Epithelial cell of prostate (primary cell): ENCODE measurements at places on chromosomes 5 and 9.
A peak's percentile ranks its signal among the peaks of the same experiment; 100 is the strongest.

GRCh38 chr9:34540827-34541226 is 18.0 kb upstream of the ENHO start:
- DNase-seq, result peak; percentile 44

GRCh38 chr5:57703721-57704120 is 221.1 kb upstream of the ACTBL2 start:
- DNase-seq, result no peak

GRCh38 chr5:80559244-80559643 is 10.8 kb downstream of the ANKRD34B start:
- no peak for DNase-seq

- no peak for DNase-seq
Measured at GRCh38 chr9:133163504-133164172, at the start of gene GBGT1. Gene GBGT1, minus strand, starts transcription at chr9:133163914. Its CDS starts 1,502 bp downstream, at chr9:133162412.

- DNase-seq, result no peak
Measured at GRCh38 chr5:8299716-8300115, 430.8 kb downstream of the MTRR start.

DNA sequence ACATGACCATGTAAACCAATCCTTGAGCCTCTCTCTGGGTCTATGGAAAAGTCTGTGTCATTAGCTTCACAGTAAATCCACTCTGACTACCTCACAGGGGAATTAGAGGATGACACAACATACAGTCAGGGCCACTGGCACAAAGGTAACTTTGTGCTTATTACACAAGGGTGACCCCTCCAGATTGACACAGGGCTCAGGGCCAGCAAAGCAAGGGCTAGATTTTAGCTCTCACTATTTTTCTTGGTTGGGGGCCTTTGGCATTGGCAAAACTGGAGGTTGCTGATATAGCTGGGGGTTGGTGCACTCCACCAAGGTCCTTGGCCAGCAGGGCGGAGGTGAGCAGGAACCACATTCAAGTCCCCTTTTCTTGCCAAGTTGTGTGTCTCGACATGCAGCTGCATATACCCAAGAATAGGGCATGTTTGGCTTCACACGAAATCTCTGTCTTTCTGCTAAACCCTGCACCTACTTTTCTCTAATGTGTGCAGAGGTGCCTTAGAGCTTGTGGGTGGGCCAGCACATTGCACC is 15.2 kb upstream of the OSMR start:
- peak; percentile 79 for DNase-seq

DNA sequence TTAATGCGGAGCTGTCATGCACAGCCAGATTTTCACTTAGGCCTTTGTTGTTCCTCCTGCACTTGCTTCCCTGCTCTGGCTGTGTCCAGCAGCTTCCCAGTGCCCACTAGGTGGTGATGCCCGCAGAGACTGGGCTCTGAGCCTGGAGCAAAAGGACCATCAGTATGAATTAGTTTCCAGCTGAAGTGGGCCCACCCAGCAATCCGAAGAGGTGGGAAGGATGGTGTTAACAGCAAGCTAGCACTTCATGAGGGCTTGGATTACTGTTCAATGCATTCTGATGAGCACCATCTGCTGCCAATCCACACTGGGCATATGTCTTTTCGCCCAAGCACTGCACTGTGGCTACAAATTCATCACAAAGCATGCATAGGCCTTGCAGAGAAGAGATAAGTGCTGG is 459.1 kb downstream of the SPOCK1 start:
- DNase-seq, result no peak

DNA sequence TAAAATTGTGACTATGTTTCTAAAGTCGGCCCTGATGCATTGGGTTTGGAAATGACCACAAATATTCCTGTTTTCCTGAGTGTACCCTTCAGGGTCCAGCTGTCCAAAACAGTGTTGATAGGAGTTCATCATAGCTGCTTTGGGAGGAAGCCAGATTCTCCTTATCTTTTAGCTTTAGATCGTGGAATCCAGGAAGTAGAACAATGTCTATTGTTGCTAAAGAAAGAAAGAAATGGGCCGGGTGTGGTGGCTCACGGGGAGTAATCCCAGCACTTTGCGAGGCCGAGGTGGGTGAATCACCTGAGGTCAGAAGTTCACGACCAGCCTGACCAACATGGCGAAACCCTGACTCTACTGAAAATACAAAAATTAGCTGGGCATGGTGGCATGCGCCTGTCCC is 9.5 kb downstream of the CAVIN4 start:
- DNase-seq, result no peak

GRCh38 chr5:177471610-177472356 is 1.7 kb downstream of the DBN1 start:
- DNase-seq, result no peak

DNA sequence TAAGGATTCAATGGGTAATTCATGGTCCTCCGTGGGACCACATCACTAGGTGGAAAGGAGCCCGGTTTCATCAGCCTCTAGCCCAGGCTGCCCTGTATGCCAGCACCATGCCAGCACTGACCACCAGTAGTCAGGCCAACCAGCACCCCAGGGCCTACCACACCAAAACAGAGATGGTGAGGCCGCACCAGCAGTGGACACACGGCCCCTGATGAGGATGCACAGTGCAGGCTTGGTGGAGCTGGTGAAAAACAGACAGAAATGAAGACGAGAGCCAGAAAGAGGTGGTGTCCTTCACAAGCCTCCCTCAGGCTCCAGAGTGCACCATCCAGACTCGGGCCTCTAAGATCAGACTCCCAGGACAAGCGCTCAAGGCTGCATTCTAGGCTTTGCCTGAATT is 128.2 kb downstream of the MED10 start:
- no peak for DNase-seq

GRCh38 chr5:159956074-159956473 is 39.8 kb downstream of the ADRA1B start:
- DNase-seq, result no peak

DNA sequence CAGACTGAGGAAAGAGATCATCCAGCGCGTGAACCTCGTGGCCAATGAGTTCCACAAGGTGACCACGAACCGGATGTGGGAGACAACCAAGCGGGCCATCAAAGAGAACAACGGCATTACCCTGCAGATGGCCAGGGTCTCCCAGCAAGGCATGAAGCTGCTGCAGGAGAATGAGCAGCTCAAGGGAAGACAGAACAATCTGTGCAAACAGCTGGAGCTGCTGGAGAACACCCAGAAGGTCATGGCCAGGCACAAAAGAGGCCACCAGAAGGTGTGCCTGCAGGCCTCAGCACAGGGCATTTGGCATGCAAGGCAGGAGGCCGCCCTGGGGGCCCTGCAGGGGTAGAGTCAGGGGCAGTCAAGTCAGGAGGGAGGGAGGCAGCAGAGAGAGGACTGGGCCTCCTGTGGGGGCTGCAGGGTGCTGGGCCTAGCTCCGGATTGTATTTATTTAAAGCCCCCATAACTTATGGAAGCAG is 4.2 kb downstream of the PTRH1 start:
- DNase-seq, result no peak

DNA sequence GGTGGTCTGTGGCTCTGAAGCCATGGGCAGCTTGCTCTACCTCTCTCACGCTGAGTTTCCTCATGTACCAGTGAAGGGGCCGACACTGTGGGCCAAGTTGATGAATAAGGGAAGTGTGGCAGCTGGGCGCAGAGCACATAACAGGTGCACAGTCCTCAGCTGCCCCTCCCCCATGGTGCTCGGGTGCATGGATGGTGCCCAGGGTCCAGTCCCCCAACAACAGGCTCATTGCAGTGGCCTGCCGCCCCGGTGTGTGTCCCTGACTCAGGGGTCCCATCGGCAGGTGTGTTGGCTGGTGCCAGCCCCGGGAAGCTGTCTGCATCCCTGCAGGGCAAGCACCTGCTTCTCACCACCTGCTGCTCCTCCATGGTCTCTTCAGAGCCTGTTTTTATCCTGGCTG is 36.6 kb downstream of the COL5A1 start:
- DNase-seq, result no peak

DNA sequence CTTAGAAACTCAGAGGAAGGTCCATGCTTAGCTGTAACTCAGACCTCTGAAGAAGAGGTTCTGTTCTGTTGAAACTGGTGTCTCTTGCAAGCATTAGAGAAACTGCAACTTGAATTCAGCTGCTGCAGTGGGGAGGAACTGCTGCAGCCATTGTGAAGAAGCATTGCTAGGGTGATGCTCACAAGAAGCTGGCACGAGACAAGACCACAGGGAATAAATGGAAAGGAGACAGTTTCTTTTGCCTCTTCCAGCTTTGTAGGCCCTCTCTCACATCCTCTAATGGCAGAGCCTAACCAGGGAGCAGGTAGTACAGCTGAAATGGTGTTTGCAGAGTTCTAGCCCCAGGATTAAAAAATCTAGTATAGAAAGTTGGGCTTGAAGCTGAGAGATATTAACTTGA is 148.0 kb upstream of the DMAC1 start:
- no peak for DNase-seq

DNA sequence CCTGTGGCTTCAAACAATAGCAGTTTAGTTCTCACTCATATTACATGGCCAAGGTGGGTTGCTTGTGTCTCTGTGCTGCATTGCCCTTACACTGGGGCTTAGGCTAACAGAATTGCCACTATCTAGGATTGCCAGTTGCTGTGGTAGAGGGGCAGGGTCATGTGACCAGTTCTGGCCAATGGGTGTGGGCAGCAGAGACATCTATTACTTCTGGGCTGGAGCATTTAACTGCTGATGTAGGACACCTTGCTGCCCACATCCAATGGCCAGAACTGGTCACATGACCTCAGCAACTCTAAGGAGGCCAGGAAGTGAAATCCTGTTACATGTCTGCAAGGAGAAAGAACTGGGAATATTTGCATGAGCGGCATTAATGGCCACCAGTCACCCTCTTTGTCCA is 199.3 kb downstream of the C9orf152 start:
- no peak for DNase-seq

DNA sequence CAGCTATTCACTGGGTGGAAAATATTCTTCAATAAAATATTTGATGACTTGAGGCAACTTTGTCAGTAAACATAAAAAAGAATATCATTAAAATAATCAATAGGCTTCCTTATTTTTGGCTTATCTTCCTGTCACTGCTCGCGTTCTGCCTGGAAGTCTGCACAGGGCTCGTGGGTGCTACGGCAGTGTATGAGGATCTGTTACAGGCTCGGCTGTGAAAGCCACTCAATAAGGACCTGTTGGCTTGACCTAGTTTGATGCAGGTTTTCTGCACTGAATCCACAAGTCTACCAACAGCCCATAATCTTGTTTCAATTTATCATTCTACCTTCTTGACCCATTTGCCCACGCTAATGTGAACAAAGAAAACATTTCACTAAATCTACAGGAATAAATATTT is 97.2 kb downstream of the PDZD2 start:
- no peak for DNase-seq

DNA sequence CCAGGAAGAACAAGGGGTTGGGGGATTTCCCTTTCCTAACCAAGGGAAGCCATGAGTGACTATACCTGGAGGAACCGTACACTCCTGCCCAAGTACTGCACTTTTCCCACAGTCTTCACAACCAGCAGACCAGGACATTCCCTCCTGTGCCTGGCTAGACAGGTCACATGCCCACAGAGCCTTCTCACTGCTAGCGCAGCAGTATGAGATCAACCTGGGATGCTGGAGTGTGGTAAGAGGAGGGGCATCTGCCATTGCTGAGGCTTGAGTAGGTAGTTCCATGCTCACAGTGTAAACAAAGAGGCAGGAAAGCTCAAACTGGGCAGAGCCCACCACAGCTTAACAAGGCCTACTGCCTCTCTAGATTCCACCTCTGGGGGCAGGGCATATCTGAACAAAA is 35.9 kb downstream of the SAXO1 start:
- DNase-seq, result no peak

GRCh38 chr9:98642661-98643312 is 65.9 kb downstream of the GABBR2 start:
- DNase-seq, result no peak

DNA sequence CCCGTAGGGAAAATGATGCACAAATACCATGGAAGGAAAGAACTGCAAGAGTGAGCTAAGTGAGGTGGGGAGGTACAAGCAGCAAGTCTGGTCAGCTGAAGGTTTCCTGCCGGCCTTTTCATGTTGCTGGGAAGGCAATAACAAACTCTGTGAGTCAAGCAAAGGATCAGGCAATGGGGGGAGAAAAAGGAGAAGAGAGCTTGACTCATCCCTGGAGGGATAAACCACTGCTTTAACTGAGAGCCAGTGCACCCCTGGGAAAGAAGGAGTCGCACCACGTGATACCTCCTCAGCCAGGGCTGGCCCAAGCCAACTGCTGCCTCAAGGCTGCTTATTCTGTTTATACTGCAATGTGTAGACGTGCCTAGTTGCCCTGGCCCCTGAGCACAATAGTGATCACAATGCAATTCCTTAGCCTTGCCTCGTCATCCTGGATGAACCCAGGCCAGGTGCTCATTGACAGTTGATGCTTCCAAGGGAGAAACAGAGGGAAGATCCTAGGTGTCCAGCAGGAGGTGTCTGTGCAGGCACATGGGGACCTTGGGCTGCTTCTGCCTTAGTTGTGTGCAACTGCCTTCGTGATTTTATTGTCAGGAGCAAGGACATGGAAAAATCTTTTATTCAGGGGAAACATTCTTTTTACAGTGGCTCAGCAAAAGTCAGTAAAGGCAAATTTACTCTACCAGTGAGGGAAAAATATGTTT is 203.0 kb upstream of the TUT7 start:
- DNase-seq, result peak; percentile 79

DNA sequence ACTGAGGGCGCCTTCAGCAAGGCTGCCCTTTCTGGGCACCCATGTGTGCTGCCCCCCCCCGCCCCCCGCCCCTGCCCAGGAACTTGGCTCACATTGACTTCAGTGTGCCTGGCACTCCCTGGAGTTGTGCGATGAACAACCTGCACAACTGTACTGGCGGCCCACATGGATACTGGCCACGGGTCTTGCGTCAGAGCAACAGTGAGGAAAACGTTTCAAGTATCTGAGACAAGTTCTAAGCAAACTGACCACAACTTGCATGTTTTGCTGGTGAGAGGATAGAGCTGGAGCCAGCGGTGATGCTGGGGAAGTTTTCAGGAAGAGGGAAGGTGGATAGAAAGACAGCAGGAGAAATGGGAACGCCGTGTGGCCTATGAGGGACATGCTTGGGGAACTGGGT is 45.4 kb downstream of the HABP4 start:
- no peak for DNase-seq

DNA sequence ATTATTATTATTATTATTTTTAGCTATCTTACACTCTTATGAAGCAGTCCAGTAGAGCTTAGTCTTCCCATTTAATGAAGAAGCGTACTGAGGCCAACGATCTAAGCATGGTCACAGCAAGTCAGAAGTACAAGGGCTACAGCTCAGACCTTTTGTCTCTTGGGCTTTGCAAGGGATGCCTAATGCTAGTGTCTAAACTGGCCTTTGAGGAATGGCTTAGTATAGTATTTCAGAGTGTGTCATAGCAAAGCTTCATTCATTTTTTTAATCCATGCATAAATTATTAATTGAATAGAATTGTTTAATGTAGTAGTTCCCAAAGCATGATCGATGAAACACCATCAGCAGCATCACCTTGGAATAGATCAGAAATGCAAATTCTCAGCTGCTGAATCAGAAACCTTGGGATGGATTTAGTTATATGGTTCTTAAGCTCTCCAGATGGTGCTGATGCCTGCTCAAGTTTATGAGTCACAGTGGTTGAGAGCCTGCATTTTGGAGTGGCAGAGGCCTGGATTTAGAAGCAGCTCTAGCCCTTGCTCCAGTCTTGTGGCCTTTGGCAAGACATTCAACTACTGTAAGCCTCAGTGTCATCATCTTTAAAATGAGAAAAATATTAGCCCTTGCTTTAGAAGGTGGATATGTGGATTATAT is 6.1 kb downstream of the IL12B start:
- no peak for DNase-seq
